CD4-positive, CD25-positive, alpha-beta regulatory T cell (primary cell): ENCODE measurements at places on chromosomes 1 and 21. TPM values are rescaled to one million over a fixed set of nuclear protein-coding genes. Genes with fewer than 3 reads are reported as not detected.

SHCBP1L gene
- polyA plus RNA-seq = not detected

C1QA gene
- polyA plus RNA-seq = not detected

ADGRL4 gene
- not detected for polyA plus RNA-seq

SLFNL1 gene
- 0.07 TPM for polyA plus RNA-seq

ATP6V1G3 gene
- not detected for polyA plus RNA-seq

FAM151A gene
- not detected for polyA plus RNA-seq

BOLA1 gene
- 47.8 TPM for polyA plus RNA-seq

SPATA17 gene
- polyA plus RNA-seq = not detected

MX2 gene
- 38.8 TPM for polyA plus RNA-seq

CASQ2 gene
- not detected for polyA plus RNA-seq

CCNL2 gene
- polyA plus RNA-seq = 21.6 TPM

PIGV gene
- polyA plus RNA-seq = 9.1 TPM

BLACAT1 gene
- not detected for polyA plus RNA-seq

ATAD3C gene
- 4.2 TPM for polyA plus RNA-seq

TRIM46 gene
- 1.6 TPM for polyA plus RNA-seq

ITLN1 gene
- polyA plus RNA-seq = not detected

LCE6A gene
- not detected for polyA plus RNA-seq

PRAMEF12 gene
- not detected for polyA plus RNA-seq

C8A gene
- polyA plus RNA-seq = not detected

CFHR5 gene
- polyA plus RNA-seq = not detected

FAM163A gene
- not detected for polyA plus RNA-seq

OR2L5 gene
- polyA plus RNA-seq = not detected

LINGO4 gene
- not detected for polyA plus RNA-seq

TTC39A gene
- polyA plus RNA-seq = not detected

CA14 gene
- 0.97 TPM for polyA plus RNA-seq

SPATA6 gene
- polyA plus RNA-seq = 0.18 TPM

CD84 gene
- 20.7 TPM for polyA plus RNA-seq

ARMH1 gene
- 3.7 TPM for polyA plus RNA-seq

RIPK4 gene
- polyA plus RNA-seq = 0.41 TPM

CELA3A gene
- not detected for polyA plus RNA-seq

AQP10 gene
- polyA plus RNA-seq = not detected

C4BPA gene
- polyA plus RNA-seq = not detected

ZNF697 gene
- not detected for polyA plus RNA-seq

COPA gene
- 140 TPM for polyA plus RNA-seq

PLEKHN1 gene
- not detected for polyA plus RNA-seq

FAM131C gene
- polyA plus RNA-seq = not detected

LCK gene
- polyA plus RNA-seq = 1,071 TPM

HOOK1 gene
- polyA plus RNA-seq = 5.1 TPM

TSSK3 gene
- polyA plus RNA-seq = not detected

OR2L8 gene
- not detected for polyA plus RNA-seq

IL20 gene
- polyA plus RNA-seq = not detected
